ENCODE measurements at places on chromosomes 12 and 14. TPM values are rescaled to one million over a fixed set of nuclear protein-coding genes. Genes with fewer than 3 reads are reported as not detected.

- H3K4me1 ChIP-seq = no peaks in the 10 kb centered on the region
- H3K4me3 ChIP-seq = no peak overlapping the region
- no peaks in the 10 kb centered on the region for H3K36me3 ChIP-seq
- DNase-seq = no peak
Measured at GRCh38 chr12:88057994-88058718, 29.0 kb upstream of the C12orf50 start.

GRCh38 chr12:67517181-67517887 lies 131.2 kb upstream of the DYRK2 start:
- peak; percentile 79 for DNase-seq
- peak overlapping the region; percentile 32 for H3K27ac ChIP-seq
- H3K4me3 ChIP-seq = no peak overlapping the region
- H3K27me3 ChIP-seq = no peaks in the 10 kb centered on the region
- H3K4me1 ChIP-seq = peaks cover 5% of the 10 kb centered on the region

GRCh38 chr12:47218191-47218654 lies 138.5 kb upstream of the AMIGO2 start:
- DNase-seq = no peak
- no peaks in the 10 kb centered on the region for H3K36me3 ChIP-seq
- H3K4me1 ChIP-seq = no peaks in the 10 kb centered on the region
- H3K27me3 ChIP-seq = no peaks in the 10 kb centered on the region
- H3K4me3 ChIP-seq = no peak overlapping the region
- no peak overlapping the region for H3K27ac ChIP-seq

ETFBKMT gene
- total RNA-seq = 2.8 TPM

CLMN gene
- total RNA-seq = 15.8 TPM

Measured in aorta (tissue), 5 donors.